ENCODE measurements at places on chromosomes 1 and 21.

DNA sequence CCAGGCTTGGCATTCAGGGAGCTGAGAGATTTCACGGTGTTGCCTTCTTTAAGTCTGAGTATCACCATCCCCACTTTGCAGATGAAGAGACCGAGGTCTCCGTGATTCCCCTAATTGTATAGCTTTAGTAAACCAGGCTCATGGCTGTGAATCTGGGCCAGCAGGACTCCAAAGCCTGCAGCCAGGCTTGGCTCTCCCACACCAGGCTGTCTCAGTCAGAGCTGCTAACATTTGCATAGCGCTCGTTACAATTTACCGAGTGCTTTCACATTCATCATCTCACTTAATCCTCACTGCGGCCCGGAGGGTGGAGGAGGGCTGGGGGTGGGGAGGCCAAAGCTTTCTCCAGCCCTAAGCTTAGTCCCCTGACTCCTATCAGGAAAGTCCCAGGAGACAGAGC, 11.7 kb downstream of the C1orf94 start:
- DNase-seq: no peak

DNA sequence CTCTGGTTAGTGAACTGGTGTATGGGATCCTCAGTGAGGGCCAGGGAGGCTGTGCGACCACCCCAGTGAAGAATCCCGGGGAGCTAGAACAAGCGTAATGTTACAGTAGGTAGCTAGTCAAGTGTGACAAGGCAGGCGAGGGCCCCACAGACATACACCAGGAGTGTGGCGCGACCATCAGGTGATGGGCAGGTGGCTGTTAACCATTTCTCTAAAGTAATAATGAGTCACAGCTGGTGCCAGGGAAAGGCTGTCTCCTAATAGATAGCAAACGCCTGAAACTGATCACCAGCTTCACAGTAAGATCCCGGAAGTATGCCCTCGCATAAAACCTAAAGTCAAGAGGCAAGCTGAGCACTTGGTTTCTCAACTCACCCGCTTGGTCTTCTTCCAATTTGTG, 40.5 kb upstream of the TARBP1 start:
- DNase-seq: no peak

DNA sequence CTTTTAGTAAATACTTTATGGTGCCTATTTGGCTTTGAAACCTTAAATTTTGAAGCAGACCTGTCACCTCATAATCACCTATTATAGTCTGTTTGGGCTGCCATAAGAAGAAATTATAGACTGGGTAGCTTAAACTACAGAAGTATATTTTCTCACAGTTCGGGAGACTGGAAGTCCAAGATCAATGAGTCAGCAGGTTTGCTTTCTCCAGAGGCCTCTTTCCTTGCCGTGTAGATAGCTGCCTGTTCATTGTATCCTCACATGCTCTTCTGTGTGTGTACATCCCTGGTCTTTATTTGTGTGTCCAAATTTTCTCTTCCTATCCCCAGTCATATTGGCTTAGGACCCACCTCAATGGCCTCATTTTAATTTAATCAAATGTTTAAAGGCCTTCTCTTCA, 518.2 kb downstream of the ADGRL2 start:
- DNase-seq: no peak

- DNase-seq: no peak
These were observed 174.7 kb downstream of the NRIP1 start for GRCh38 chr21:14890141-14890540.

DNA sequence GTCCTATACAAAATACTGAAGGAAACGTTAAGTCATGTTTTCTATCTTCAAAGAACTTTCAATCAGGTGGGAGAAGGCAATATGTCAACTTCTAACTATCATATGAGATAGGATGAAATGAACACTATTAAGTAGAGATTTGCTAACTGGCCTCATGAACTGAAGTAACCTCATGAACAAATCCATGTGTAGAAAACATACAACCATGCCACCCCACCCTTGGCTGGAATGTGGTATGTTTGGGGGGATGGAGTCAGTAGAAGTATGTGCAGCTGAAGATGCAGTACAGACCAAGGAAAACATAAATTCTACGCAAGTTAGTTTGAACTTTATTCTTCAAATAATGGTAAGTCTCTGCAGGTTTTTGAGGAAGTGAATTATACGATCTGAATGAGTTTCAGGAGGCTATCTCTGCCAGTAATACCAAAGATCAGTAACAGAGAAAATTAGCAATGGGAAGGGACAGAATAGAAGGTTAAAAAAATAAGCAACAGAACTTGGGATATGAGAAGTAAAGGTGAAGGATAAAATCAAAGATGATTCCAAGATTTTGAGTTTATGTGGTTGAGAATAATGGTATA, 4.5 kb downstream of the TRMT1L start:
- DNase-seq: no peak

GRCh38 chr1:68442822-68443556, 6.8 kb downstream of the RPE65 start:
- no peak for DNase-seq

DNA sequence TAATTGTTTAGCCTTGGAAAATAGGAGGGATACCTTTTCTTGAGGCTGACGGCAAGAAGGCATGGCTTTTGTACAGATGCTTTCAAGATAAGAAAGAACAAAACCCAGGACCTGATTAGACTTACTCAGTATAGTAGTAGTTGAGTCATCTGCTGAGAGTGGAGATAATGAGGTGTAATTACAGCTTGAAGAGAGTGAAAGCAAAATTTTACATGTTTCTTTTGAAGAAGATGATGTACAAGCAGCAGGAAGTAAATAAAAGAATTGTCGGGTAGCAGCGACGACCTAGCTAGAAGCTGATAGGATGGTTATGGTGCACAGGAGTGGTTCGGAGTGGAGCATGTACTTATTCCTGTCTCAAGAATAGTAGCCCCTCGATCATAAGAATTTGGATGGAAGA, 6.6 kb downstream of the ANGPTL1 start:
- no peak for DNase-seq

- peak; percentile 99 for DNase-seq
These were observed at the start of the genes ORC1 and PRPF38A for GRCh38 chr1:52404116-52404974. ORC1 (minus strand) TSS chr1:52404423; CDS start chr1:52402223, 2,200 bp downstream. PRPF38A (plus strand) TSS chr1:52404602; CDS start chr1:52404750, 148 bp downstream.

- DNase-seq: no peak
These were observed 32.3 kb downstream of the URB1 start for GRCh38 chr21:32360401-32360975.

All from CD4-positive, alpha-beta T cell treated with Interleukin-17A for 4 hours (primary cell).